ENCODE measurements at places on chromosomes 11 and 22.
A peak's percentile ranks its signal among the peaks of the same experiment; 100 is the strongest.

- peak; percentile 81 for DNase-seq
Measured at GRCh38 chr22:23750714-23751440, at the start of gene ZNF70. ZNF70 (minus strand) TSS chr22:23751112; CDS start chr22:23745140, 5,972 bp downstream.

GRCh38 chr22:19709063-19709769 lies 5.1 kb upstream of the SEPTIN5 start:
- no peak for DNase-seq

- DNase-seq, result peak; percentile 86
Measured at GRCh38 chr22:17158568-17159503, at the start of gene HDHD5. HDHD5 (minus strand) TSS chr22:17159277; CDS start chr22:17159251, 26 bp downstream.

GRCh38 chr22:44723801-44724200 lies 21.8 kb downstream of the PRR5 start:
- DNase-seq, result no peak
